ENCODE measurements at places on chromosomes 12 and 14.

DNA sequence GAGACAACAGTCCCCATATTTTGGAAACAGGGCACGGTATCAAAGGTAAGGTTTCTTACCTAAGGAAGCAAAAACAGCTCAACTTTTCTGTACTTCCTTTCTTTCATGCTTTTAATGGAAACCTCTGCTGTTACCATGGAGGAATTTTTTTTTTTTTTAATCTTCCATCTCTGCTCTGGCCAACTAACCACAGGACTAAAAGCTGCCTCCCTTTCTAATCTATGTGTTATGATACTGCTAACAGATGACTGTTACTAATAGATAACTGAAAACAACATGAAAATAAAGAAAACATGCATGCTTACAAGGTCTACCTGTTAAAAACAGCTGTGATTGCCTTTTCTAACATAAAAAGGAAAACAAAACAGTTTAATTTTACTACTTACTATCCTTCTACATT is 168.4 kb downstream of the SOX5 start:
- no peak for DNase-seq

GRCh38 chr12:91406920-91407341 is 224.3 kb upstream of the DCN start:
- no peak for DNase-seq

GRCh38 chr12:80017261-80017870 is 82.0 kb upstream of the OTOGL start:
- DNase-seq, result no peak

DNA sequence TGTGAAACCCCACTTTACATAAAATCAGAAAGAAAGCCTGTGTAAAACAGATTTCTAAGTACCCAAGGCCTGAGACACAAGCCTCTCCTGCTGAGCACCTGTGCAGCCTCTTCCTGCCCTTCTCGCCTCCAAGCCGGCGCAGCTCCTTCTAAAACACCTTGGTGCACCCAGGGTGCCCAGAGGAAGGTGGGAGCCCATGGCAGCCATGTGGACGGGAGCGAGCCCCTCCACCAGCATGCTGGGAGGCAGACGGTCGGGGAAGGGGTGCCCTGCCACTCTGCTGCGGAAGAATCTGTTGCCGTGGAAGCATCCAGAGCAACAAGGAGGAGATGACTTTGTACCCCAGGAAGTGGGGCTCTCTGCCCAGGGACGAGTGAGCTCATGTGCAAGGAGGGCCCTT is 103.1 kb upstream of the C14orf180 start:
- DNase-seq, result no peak

GRCh38 chr14:93548102-93548843 is 117.5 kb downstream of the UNC79 start:
- DNase-seq, result no peak

GRCh38 chr14:28765831-28766468 is 637 bp upstream of the FOXG1 start:
- DNase-seq, result no peak

DNA sequence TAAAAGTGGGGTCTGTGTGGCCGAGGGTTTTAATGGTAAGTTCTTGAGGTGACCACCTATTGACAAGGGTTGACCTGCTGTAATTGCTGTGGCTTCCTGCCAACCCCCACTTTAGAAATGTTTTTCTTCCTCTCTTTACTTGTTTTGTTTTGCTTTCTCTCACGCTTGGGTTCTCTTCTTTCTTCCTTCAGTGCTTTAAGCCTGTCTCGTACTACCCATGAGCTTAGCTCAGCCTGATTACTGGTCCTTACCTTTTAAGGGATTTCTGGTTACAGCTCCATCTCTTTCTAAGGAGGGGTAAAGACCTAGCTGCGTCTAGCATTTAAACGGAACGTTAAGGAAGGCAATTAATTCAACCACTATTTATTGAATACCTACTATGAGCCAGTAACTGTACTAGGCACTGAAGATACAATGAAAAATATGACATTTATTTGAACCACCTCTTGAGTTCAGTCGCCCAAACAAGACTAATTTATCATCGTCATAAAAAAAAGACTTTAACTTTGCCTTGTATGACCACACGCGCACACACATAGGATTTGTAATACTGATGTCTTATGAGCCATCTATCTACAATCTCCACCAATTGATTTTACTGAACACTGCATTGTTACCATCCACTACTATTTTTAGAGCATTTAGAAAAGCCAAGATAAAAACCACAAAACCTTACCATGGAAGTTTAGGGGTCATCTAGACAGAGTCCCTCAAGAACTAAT is 888 bp upstream of the PPP1R12A start:
- DNase-seq, result no peak

DNA sequence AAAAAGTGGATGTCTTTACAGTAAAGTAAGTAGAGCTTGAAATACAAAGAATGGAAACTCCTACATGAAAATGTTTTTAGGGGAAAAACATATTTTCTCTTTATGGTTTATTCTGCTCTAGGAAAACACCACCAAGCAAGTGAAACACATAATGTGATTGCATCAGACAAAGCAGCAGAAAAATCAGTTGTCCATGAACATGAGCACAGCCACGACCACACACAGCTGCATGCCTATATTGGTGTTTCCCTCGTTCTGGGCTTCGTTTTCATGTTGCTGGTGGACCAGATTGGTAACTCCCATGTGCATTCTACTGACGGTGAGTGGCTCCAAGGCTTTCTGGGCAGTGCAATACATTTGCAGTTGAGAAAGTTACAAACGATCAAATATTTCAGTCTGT is 42.6 kb upstream of the PLEKHD1 start:
- DNase-seq, result no peak

- DNase-seq, result no peak
Observed at GRCh38 chr12:131364903-131365820, 345.7 kb upstream of the SFSWAP start.

GRCh38 chr14:105878125-105878524 is 351.7 kb downstream of the TMEM121 start:
- no peak for DNase-seq

GRCh38 chr12:79058342-79058741 is 193.8 kb downstream of the SYT1 start:
- no peak for DNase-seq

- no peak for DNase-seq
Observed at GRCh38 chr12:41465526-41465925, 277.4 kb downstream of the PDZRN4 start.

Measured in D721Med (cell line).